ENCODE measurements at places on chromosomes 5 and 9.

DNA sequence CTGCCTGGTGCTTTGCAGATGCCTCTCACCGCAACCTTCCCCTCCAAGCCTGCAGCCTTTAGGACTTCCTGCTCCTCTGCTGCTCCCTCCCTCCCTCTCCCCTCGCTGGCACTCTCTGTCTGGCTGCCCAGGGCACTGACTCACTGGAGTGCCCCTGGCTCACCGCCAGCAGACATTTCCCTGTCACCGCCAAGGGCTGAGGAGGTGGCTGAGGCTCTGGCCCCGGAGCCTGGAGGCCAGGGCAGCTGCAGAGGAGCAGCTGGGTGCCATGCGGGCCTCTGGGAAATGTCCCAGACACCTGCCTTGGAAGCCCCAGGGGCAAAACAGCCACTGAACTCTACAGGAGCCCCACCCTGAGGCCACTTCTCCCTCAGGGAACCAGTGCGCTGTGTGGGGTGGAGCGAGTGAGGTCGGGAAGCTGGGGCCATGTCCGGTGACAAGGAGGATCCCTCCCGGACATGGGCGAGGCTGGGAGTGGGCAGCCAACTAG, 53.4 kb downstream of the TENT4A start:
- DNase-seq, result no peak

GRCh38 chr5:65268525-65268924, 213.2 kb downstream of the ADAMTS6 start:
- DNase-seq, result no peak

GRCh38 chr9:133980864-133981588, 11.1 kb downstream of the VAV2 start:
- DNase-seq, result no peak

- no peak for DNase-seq
Observed at GRCh38 chr5:79464695-79465332, 49.1 kb downstream of the HOMER1 start.

GRCh38 chr5:1800472-1801221, 560 bp upstream of the NDUFS6 start:
- DNase-seq, result peak; percentile 27
